ENCODE measurements at places on chromosomes 7 and 10.

GRCh38 chr7:96686305-96686704 lies 23.3 kb downstream of the SEM1 start:
- DNase-seq: no peak
- no peak overlapping the region for H3K27ac ChIP-seq
- no peaks in the 10 kb centered on the region for H3K4me1 ChIP-seq
- no peaks in the 10 kb centered on the region for H3K27me3 ChIP-seq

- no peaks in the 10 kb centered on the region for H3K27me3 ChIP-seq
- peaks cover 84% of the 10 kb centered on the region for H3K36me3 ChIP-seq
- no peak for DNase-seq
- H3K4me1 ChIP-seq: 0 out of 2 replicates have a peak, but pooled peaks cover 6% of the 10 kb centered on the region
These were observed 125.7 kb downstream of the CD36 start for GRCh38 chr7:80764132-80764531.

GRCh38 chr7:44470135-44470479 lies 20.4 kb downstream of the NUDCD3 start:
- no peak for DNase-seq
- peak overlapping the region; percentile 33 for H3K27ac ChIP-seq
- H3K4me1 ChIP-seq: peaks cover 50% of the 10 kb centered on the region
- peaks cover 4% of the 10 kb centered on the region for H3K36me3 ChIP-seq

DNA sequence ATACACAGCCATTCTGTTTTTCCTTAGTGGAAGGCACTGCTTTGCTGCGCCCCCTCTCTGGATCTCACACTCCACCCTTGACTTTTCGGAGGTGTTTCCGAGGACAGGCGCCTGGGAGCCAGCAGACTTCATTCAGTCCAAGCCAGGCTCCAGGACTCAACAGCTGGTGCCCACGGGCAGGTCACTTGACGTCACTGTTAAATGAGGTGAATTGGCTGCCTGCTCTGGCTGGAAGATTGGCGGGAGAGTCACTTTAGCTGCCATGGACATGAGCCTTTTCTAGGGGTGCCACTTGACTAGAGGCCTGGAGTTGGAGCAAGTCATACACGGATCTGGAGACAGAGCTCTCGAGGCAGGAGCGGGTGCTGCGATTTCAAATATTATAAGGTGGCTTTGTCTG lies 3.2 kb downstream of the HTRA1 start:
- no peaks in the 10 kb centered on the region for H3K36me3 ChIP-seq
- DNase-seq: no peak
- H3K27ac ChIP-seq: no peak overlapping the region
- no peaks in the 10 kb centered on the region for H3K27me3 ChIP-seq
- H3K4me3 ChIP-seq: no peak overlapping the region

GRCh38 chr10:3363311-3364045 lies 190.9 kb upstream of the PITRM1 start:
- H3K4me3 ChIP-seq: no peak overlapping the region
- H3K27me3 ChIP-seq: 0 out of 2 replicates have a peak, but pooled peaks cover 3% of the 10 kb centered on the region
- H3K27ac ChIP-seq: no peak overlapping the region

DNA sequence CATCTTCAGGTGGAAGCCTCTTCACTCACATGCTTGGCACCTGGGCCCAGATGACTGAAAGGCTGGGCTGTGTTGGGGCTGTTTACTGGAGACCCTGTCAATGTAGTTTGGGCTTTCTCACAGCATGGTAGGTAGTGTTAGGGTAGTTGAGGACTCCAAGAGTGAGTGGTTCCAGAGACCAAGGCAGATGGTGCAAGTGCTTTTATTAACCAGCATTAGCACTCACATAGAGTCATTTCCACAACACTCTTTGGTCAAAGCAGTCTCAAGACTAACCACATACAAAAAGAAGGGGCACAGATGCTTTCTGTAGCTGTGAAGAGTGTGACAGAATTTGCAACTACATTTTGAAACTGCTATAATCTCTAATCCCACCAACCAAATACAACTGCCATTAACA lies 135.0 kb downstream of the RTKN2 start:
- H3K4me1 ChIP-seq: peaks cover 21% of the 10 kb centered on the region
- no peaks in the 10 kb centered on the region for H3K36me3 ChIP-seq
- no peak for DNase-seq
- H3K27me3 ChIP-seq: no peaks in the 10 kb centered on the region
- no peak overlapping the region for H3K27ac ChIP-seq
- H3K4me3 ChIP-seq: no peak overlapping the region

DNA sequence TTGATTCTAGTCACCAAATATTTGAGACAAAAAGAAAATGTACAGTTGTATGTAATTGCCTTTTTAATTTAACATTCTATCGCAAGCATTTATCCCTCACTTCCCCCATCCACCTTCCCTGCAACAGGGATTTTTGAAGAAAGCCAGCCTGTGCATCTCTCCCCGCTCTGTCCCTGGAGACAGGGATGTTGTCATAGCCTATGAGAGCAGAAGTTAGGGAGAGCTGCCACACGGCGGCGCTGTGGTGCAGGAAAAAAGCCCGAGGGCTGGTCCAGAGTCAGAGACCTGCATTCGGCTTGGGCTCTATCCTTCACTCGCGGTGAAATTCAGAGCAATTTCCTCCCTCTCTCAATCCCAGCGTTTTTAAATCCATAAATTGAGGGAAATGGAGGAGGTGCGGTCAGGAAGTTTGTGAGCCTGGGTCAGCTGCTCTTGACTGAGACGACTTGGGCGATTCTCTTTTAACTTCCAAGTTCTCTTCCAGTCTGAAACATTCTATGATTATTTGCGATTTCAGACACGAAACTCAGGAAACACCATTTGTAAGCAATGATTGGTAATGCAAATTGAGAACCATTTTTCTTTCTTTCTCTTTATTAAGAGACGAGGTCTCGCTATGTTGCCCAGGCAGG lies 17.5 kb downstream of the HKDC1 start:
- no peaks in the 10 kb centered on the region for H3K27me3 ChIP-seq
- no peak overlapping the region for H3K27ac ChIP-seq
- H3K36me3 ChIP-seq: no peaks in the 10 kb centered on the region
- H3K4me3 ChIP-seq: no peak overlapping the region

All from GM23248 (cell line).